ENCODE measurements at places on chromosomes 5 and 9. TPM values are rescaled to one million over a fixed set of nuclear protein-coding genes. Genes with fewer than 3 reads are reported as not detected.

The PCDHA9 gene
- 0.14 TPM for total RNA-seq

The CTNND2 gene
- total RNA-seq: 0.46 TPM

The GABBR2 gene
- not detected for total RNA-seq

The ZNF658 gene
- 4.3 TPM for total RNA-seq

The ABO gene
- total RNA-seq: 2.1 TPM

The TXNDC8 gene
- total RNA-seq: not detected

The KCNN2 gene
- total RNA-seq: 0.24 TPM

The RFK gene
- total RNA-seq: 22.1 TPM

The NUDT12 gene
- 10.1 TPM for total RNA-seq

The FOXD4L6 gene
- not detected for total RNA-seq

The TLX3 gene
- total RNA-seq: not detected

The GPR151 gene
- total RNA-seq: not detected

The PRRX2 gene
- 22.9 TPM for total RNA-seq

The PCDHGC3 gene
- total RNA-seq: 90.6 TPM

The FBN2 gene
- 4.3 TPM for total RNA-seq

The IL3 gene
- not detected for total RNA-seq

The PCDH12 gene
- 9.3 TPM for total RNA-seq

The HACD4 gene
- 2.1 TPM for total RNA-seq

The PGM5 gene
- 235 TPM for total RNA-seq

The MLANA gene
- total RNA-seq: not detected

The ADAMTSL2 gene
- 5.5 TPM for total RNA-seq

The IL5 gene
- total RNA-seq: not detected

The PIP5KL1 gene
- 1.2 TPM for total RNA-seq

The TMEM174 gene
- not detected for total RNA-seq

The ADAMTS16 gene
- 0.74 TPM for total RNA-seq

The EIF4E1B gene
- not detected for total RNA-seq

The CER1 gene
- total RNA-seq: not detected

The SLC6A3 gene
- 0.10 TPM for total RNA-seq

The CDH9 gene
- total RNA-seq: not detected

The ANXA2R gene
- total RNA-seq: 4.7 TPM

The ARSI gene
- 1.3 TPM for total RNA-seq

The PCDHGA9 gene
- total RNA-seq: 7.2 TPM

The WDR38 gene
- not detected for total RNA-seq

The PKD2L2 gene
- not detected for total RNA-seq

The SLC25A2 gene
- 0.46 TPM for total RNA-seq

The GDA gene
- not detected for total RNA-seq

Data from posterior vena cava (tissue), 2 donors.